ENCODE measurements at places on chromosomes 6 and 20. TPM values are rescaled to one million over a fixed set of nuclear protein-coding genes. Genes with fewer than 3 reads are reported as not detected.
A peak's percentile ranks its signal among the peaks of the same experiment; 100 is the strongest.

Gene KCNK15
- not detected for total RNA-seq

Gene MYMX
- total RNA-seq = not detected

Gene FOXC1
- not detected for total RNA-seq

Gene RAMACL
- 0.42 TPM for total RNA-seq

Gene FAM209A
- 7.9 TPM for total RNA-seq

Gene DPPA5
- not detected for total RNA-seq

Gene MOXD1
- 0.16 TPM for total RNA-seq

Gene ISM1
- 0.23 TPM for total RNA-seq

Gene ZSCAN31
- total RNA-seq = 2.8 TPM

Gene RSPO3
- not detected for total RNA-seq

Gene ZC2HC1B
- total RNA-seq = not detected

GRCh38 chr6:133983099-133983939 lies 30.3 kb downstream of the TBPL1 start:
- peak overlapping the region; percentile 1 for H3K27ac ChIP-seq
- DNase-seq = peak; percentile 33
- H3K4me3 ChIP-seq = peak overlapping the region; percentile 10
- H3K4me1 ChIP-seq = peaks cover 47% of the 10 kb centered on the region
- no peaks in the 10 kb centered on the region for H3K27me3 ChIP-seq
- peaks cover 20% of the 10 kb centered on the region for H3K36me3 ChIP-seq

DNA sequence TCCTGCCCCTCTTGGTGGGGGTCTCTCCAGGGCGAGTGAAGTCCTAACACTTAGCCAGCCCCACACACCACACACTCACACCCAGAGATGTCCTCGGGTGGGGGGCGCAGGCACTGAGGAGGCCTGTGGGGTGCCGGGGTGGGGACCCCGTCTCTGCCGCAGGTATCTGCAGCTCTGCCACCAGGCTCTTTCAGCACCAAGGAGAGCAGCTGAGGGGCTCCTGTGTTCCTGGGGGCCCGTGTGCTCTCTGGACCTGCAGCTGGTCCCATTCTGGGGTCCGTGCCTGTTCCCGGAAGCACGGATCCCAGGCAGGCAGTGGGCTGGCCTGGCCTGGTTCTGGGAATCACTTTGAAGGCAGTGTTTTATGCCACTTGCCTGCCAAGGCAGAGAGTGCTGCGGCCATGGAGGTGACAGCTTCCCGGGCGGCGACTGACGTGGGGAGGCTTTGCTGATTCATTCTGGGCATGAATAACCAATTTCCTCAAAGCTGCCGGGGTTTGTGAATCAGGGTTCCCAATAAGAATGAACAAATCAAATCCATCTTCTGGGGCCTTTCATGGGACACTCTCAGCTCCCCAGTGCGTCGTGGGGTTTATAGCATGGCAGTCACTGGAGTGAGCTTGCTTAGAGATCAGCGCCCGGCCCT lies 54.4 kb upstream of the SLCO4A1 start:
- peaks cover 18% of the 10 kb centered on the region for H3K27me3 ChIP-seq
- no peaks in the 10 kb centered on the region for H3K36me3 ChIP-seq
- H3K4me3 ChIP-seq = no peak overlapping the region
- DNase-seq = no peak
- H3K27ac ChIP-seq = no peak overlapping the region
- no peaks in the 10 kb centered on the region for H3K4me1 ChIP-seq

DNA sequence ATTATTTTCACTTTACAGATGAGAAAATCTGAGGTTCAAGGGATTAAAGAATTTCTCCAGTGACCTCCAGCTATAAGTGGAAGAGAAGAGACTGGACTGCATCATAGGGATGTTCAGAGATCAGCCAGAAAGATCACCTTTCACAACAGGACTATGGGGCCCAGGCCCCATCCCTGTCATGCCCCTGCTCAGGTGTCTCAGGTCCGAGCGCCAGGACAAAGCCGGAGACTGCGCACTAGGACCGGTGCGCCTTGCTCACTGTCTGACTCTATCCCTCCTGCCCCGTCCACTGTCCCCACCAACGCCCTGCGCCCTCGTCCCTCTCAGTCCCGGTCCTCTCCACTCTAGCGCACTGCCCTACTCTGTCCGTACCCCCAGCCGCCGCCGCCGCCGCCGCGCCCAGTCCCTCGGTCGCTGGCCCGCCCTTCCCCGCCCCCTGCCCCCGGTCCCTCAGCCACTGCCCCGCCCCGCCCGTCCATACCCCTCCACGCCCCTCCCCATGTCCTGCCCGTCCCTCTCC lies 521 bp upstream of the RAD21L1 start:
- H3K36me3 ChIP-seq = no peaks in the 10 kb centered on the region
- H3K27ac ChIP-seq = peak overlapping the region; percentile 71
- H3K4me3 ChIP-seq = peak overlapping the region; percentile 79
- peaks cover 15% of the 10 kb centered on the region for H3K27me3 ChIP-seq

- H3K36me3 ChIP-seq = no peaks in the 10 kb centered on the region
- no peak for DNase-seq
- H3K4me3 ChIP-seq = no peak overlapping the region
- peak overlapping the region; percentile 48 for H3K27ac ChIP-seq
These were observed 390.8 kb downstream of the CDKAL1 start for GRCh38 chr6:20924911-20925543.

GRCh38 chr6:122790423-122791309 lies 1.6 kb downstream of the SMPDL3A start:
- H3K27me3 ChIP-seq = peaks cover 31% of the 10 kb centered on the region
- no peak for DNase-seq
- peak overlapping the region; percentile 87 for H3K4me3 ChIP-seq

GRCh38 chr6:96235927-96236326 lies 220.2 kb downstream of the FUT9 start:
- H3K36me3 ChIP-seq = no peaks in the 10 kb centered on the region
- H3K27ac ChIP-seq = no peak overlapping the region
- no peak for DNase-seq
- peaks cover 3% of the 10 kb centered on the region for H3K27me3 ChIP-seq

DNA sequence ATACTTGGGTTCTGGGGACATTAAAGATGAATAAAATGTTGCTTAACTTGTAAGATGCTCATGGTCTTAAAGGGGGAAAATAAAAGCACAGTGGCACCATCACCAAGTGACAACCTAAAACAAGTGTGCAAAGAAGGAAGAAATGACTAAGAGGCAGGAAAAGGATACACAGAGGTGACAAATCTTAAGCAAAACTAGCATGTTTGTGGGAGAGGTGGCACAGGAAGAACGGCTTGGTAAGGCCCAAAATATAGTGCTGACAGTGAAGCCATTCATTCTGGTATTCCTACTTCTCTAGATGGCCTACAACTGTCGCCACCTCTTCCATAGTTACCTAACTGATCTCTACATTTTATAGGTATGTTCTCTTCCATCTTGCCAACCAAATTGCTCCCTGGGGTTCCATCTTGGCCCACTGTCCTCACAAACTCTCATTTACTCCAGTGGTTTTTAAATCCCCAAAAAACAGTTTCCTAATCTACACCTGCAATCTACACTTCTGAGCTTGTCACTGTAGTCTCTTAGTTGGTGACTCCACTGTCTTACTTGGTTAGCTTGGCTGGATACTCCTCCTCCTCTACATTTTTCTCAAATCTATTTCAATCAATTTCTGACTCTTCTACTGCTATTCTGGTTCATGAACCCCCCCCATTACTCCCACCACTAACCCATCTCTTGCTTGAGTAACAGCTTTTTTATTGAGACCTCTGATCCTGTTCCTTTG lies 33.5 kb downstream of the FAM8A1 start:
- no peaks in the 10 kb centered on the region for H3K27me3 ChIP-seq
- H3K36me3 ChIP-seq = peaks cover 10% of the 10 kb centered on the region
- peaks cover 57% of the 10 kb centered on the region for H3K4me1 ChIP-seq
- H3K4me3 ChIP-seq = peak overlapping the region; percentile 66

GRCh38 chr6:166274739-166275370 lies 33.3 kb downstream of the PRR18 start:
- no peak for DNase-seq
- no peak overlapping the region for H3K27ac ChIP-seq
- no peak overlapping the region for H3K4me3 ChIP-seq
- peaks cover 6% of the 10 kb centered on the region for H3K4me1 ChIP-seq
- peaks cover 2% of the 10 kb centered on the region for H3K27me3 ChIP-seq

DNA sequence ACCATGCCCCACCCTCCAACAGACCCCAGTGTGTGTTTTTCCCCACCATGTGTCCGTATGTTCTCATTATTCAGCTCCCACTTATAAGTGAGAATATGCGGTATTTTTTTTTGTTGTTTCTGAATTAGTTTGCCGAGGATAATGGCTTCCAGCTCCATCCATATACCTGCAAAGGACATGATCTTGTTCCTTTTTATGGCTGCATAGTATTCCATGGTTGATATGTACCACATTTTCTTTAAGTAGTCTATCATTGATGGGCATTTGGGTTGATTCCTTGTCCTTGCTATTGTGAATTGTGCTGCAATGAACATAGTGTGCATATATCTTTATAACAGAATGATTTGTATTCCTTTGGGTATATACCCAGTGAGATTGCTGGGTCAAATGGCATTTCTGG lies 176.9 kb downstream of the UTRN start:
- no peak overlapping the region for H3K4me3 ChIP-seq
- no peak for DNase-seq
- H3K27ac ChIP-seq = no peak overlapping the region
- H3K4me1 ChIP-seq = peaks cover 17% of the 10 kb centered on the region
- no peaks in the 10 kb centered on the region for H3K27me3 ChIP-seq

GRCh38 chr6:70149209-70149788 lies 153.6 kb downstream of the COL9A1 start:
- no peak for DNase-seq
- no peak overlapping the region for H3K27ac ChIP-seq
- H3K27me3 ChIP-seq = peaks cover 7% of the 10 kb centered on the region
- no peak overlapping the region for H3K4me3 ChIP-seq

- H3K4me1 ChIP-seq = no peaks in the 10 kb centered on the region
- H3K27me3 ChIP-seq = no peaks in the 10 kb centered on the region
- H3K36me3 ChIP-seq = no peaks in the 10 kb centered on the region
- no peak overlapping the region for H3K4me3 ChIP-seq
These were observed 757.0 kb upstream of the MMS22L start for GRCh38 chr6:98039904-98040607.

DNA sequence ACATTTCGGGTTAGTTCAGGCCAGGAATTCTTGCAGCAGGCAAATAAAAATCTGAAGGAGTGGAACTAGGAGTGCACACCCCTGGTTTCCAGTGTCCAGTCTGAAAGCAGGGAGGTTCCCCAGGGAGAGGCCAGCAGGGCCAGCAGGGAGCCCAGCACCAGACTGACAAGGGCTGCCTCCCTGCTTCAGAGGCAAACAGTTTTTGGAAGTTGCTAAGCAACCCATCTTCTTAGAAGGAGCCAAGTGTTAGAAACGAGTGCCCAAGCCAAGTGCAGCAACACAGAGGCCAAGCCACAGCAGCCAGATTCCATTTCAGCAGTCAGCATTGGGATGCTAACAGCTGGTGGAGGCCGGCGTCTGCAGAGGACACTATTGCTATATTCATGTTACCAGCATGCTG lies 179.1 kb downstream of the SYNDIG1 start:
- no peak for DNase-seq
- no peaks in the 10 kb centered on the region for H3K27me3 ChIP-seq
- H3K4me3 ChIP-seq = no peak overlapping the region
- H3K27ac ChIP-seq = no peak overlapping the region
- H3K4me1 ChIP-seq = peaks cover 7% of the 10 kb centered on the region
- no peaks in the 10 kb centered on the region for H3K36me3 ChIP-seq

- H3K4me1 ChIP-seq = no peaks in the 10 kb centered on the region
- no peak overlapping the region for H3K4me3 ChIP-seq
- no peaks in the 10 kb centered on the region for H3K36me3 ChIP-seq
- H3K27ac ChIP-seq = no peak overlapping the region
- H3K27me3 ChIP-seq = peaks cover 4% of the 10 kb centered on the region
These were observed 32.8 kb upstream of the ENPP5 start for GRCh38 chr6:46203391-46204177.

DNA sequence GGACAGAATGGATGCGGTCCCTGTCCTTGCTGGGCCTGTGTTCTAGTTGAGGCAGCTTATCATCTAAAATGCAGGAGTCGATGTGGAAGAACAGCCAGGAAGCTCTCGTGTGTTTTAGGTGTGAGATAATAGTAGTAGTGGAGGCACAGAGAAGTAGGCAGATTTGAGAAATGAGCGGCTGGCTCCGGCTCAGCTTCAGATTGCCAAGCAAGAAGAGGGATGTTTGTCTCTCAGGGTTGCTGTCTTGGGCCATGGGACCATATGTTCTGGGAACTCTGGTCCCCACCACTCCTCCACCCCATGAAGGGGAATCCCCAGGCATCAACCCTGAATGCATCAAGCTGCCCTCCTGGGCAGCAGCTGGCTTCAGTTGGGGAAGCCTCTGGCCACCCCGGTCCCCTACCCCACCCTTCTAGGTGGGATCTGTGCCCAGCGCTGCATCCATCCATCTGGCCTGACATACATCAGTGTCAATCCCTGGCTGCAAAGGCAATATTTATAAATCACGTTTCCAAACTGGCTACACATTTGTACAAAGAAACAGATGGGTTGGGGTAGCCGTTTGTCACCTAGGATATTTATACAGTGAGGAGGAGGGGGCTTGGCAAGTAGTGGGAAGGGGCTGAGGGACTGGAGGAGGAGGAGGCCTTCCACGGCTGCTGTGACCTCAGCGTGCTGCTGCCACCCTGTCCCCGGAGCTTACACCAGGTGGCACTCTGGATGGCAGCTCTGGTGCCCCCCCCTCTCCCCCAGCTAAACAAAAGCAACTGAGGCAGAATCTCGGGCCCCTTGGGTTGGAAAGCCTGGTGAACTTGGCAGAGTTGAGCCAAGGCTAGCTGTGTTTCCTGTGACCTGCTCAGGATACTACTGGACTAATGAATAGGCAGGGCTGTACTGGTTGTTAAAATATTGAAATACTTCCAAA lies 64.4 kb downstream of the CD40 start:
- no peaks in the 10 kb centered on the region for H3K36me3 ChIP-seq
- no peak overlapping the region for H3K4me3 ChIP-seq
- peaks cover 51% of the 10 kb centered on the region for H3K27me3 ChIP-seq
- H3K27ac ChIP-seq = no peak overlapping the region
- H3K4me1 ChIP-seq = no peaks in the 10 kb centered on the region

- H3K27ac ChIP-seq = no peak overlapping the region
- H3K4me3 ChIP-seq = no peak overlapping the region
- H3K27me3 ChIP-seq = no peaks in the 10 kb centered on the region
- peaks cover 7% of the 10 kb centered on the region for H3K36me3 ChIP-seq
These were observed 29.5 kb downstream of the GHRH start for GRCh38 chr20:37231947-37232630.

DNA sequence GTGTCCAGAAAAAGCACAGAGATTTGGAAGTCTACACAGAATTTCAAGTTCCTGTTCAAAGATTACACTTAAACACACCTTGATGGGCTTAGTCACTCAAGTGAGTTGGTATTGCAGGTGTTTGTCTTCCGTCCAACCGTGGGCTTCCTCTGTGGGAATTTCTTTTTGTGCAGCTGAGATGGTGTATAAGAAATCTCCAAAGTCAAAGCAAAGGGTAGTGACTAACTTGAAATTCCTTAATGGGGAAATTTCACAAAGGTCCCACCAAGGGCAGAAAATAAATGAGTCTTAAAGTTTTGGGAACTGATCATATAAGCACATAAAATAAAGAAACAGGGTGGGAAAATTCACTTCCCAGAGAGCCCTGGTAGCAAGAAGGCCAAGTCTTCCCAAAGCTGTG lies 102.0 kb upstream of the TNFAIP3 start:
- no peaks in the 10 kb centered on the region for H3K27me3 ChIP-seq
- no peak overlapping the region for H3K4me3 ChIP-seq
- no peak overlapping the region for H3K27ac ChIP-seq

GRCh38 chr6:1263850-1264377 lies 48.0 kb upstream of the FOXQ1 start:
- DNase-seq = no peak
- H3K36me3 ChIP-seq = no peaks in the 10 kb centered on the region
- H3K4me1 ChIP-seq = no peaks in the 10 kb centered on the region
- H3K27ac ChIP-seq = no peak overlapping the region

- no peak overlapping the region for H3K27ac ChIP-seq
- no peaks in the 10 kb centered on the region for H3K36me3 ChIP-seq
- peaks cover 15% of the 10 kb centered on the region for H3K27me3 ChIP-seq
- H3K4me1 ChIP-seq = no peaks in the 10 kb centered on the region
- no peak overlapping the region for H3K4me3 ChIP-seq
- DNase-seq = no peak
These were observed 226.0 kb upstream of the TSHZ2 start for GRCh38 chr20:52746190-52746589.
